ENCODE measurements at places on chromosomes 1 and 21. TPM values are rescaled to one million over a fixed set of nuclear protein-coding genes. Genes with fewer than 3 reads are reported as not detected.
A peak's percentile ranks its signal among the peaks of the same experiment; 100 is the strongest.

Gene H6PD
- total RNA-seq = 12.6 TPM

Gene RAB7B
- 0.19 TPM for total RNA-seq

Gene ACTN2
- not detected for total RNA-seq

Gene DISP1
- 3.7 TPM for total RNA-seq

Gene NEK2
- total RNA-seq = 75.1 TPM

Gene TSPEAR
- not detected for total RNA-seq

Gene SUSD4
- 0.03 TPM for total RNA-seq

Gene SIPA1L2
- 9.9 TPM for total RNA-seq

Gene PTCH2
- total RNA-seq = 1.5 TPM

Gene KCNH1
- 2.7 TPM for total RNA-seq

Gene WDR77
- total RNA-seq = 47.7 TPM

Gene MROH9
- total RNA-seq = not detected

Gene SELL
- total RNA-seq = not detected

Gene OPN3
- 60.6 TPM for total RNA-seq

GRCh38 chr1:116724765-116725375 is 29.4 kb upstream of the CD2 start:
- DNase-seq = peak; percentile 10

- DNase-seq = no peak
These were observed 72.4 kb upstream of the TRAPPC10 start for GRCh38 chr21:43939443-43940328.

GRCh38 chr1:5637171-5637570 is 355.1 kb downstream of the NPHP4 start:
- DNase-seq = peak; percentile 16

DNA sequence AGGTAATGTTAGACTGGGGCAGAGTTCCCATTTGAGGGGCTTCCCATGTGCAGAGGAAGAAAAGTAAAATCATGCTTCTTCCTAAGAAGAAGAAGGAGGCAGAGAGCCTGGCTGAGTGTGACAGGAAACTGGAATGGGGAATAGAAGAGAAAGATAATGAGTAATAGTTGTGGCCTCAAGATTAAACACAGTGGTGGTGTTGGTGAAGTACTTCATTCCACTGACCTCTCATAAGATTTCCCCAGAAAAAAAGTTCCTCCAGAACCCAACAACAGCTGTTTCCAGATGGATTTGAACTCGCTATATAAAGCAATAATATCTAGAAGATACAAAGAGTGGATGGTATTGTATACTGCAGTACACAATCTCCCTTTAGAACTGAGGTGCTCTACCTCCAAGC is 13.0 kb downstream of the RGS1 start:
- no peak for DNase-seq

DNA sequence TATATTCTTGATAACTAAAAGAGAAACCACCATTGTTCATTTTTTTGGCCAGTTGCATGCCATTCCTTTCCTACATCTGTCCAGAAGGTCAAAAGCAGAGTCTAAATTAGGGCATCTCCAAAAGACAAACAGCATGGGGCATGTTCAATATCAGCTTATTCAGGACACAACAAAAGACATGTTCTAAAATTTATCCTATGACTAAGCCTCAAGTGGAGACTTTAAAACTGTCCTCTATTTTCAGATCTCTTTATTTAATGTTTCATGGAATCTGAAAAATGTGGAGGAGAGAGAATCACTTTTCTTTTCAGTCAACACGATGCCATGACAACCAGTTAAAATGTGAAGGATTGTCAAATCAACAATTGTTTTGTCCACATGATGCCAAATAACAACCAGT is 303.4 kb upstream of the PRMT6 start:
- DNase-seq = no peak

- no peak for DNase-seq
These were observed 10.1 kb downstream of the GNB1 start for GRCh38 chr1:1880617-1881312.

DNA sequence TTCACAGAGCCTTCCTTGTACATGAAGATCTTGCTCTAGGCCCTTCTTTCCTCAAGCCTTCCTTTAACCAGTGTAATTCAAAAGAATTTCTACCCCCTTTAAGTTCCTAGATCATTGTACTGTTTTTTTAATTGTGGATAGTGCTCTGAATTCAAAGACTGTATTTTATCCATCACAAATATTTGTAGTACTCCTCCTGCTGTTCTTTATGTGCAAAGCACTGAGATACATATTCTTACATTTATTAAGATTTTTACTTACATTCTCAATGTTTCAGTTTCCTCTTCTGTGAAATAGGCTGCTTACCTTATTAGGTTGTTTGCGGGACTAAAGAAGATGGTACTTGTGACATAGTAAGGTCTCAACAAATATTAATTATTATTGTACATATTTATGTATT is 168.8 kb upstream of the PDE4B start:
- no peak for DNase-seq

DNA sequence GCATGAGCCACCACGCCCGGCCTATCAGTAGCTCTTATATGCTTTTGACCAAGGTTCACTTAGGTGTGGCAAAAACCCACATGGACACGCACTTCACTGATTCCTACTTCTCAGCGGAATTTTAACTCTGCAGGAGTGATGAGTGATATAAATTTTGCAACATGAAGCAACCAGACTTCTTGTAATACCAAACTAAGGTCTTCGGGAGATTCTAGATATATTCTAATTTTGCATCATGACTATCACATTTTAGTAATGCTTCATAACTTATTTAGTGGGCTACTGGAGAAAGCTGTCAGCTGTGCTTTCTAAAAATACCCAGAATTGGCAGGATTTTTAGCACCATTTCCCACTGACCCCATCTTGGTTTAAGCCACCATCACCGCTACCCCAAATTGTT is 27.8 kb downstream of the RHCE start:
- no peak for DNase-seq

- DNase-seq = peak; percentile 18
These were observed at the start of gene SLC6A9 for GRCh38 chr1:44031252-44032169. Gene SLC6A9 (minus strand): TSS chr1:44031462. CDS start chr1:44024277, 7,185 bp downstream.

GRCh38 chr1:33257207-33257771 is 997 bp downstream of the ZNF362 start:
- no peak for DNase-seq

DNA sequence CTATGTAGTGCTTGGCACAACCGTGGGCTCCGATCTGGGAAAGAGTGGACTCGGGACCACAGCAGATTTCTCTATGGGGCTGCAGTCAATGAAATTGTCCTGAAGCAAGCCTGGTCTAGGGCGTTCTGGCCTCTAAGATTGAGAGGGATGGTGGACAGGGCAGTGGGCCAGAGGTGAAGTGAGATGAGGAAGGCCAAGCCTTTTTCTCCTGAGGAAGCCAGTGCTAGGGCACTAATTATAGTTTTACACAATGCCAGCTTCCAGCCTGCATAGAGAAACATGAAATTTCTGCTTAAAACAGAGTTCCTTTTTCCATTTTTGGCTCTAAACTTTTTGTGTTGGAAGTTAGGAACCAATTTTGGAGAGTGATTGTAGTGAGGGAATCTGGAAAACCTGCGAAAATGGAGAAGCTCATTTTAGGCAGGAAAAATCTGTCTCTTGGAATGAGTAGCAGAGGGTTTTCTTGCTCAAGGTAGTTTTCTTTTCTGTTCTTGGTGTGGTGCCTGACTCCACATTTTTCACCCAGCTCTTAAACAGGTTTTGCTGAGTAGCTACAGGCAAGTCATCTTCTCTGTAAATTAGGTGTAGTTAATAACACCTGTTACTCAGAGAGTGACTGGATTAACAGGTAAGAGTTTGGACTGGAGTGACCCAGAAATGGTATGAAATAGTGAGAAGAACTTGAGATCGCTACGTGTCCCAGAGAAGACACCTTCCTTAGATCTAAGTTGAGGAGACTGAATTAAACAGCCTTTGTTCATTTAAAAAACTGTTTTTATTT is 22.1 kb downstream of the UCK2 start:
- no peak for DNase-seq

- no peak for DNase-seq
These were observed 7.0 kb downstream of the OLFML2B start for GRCh38 chr1:162016631-162017030.

GRCh38 chr21:29182691-29183092 is 52.2 kb downstream of the MAP3K7CL start:
- no peak for DNase-seq

GRCh38 chr1:20080441-20081352 is 10.7 kb downstream of the PLA2G5 start:
- peak; percentile 4 for DNase-seq

GRCh38 chr1:8218351-8219092 is 99.4 kb upstream of the SLC45A1 start:
- DNase-seq = no peak

GRCh38 chr1:245334827-245335490 is 180.2 kb downstream of the KIF26B start:
- DNase-seq = no peak

- no peak for DNase-seq
These were observed 5.7 kb downstream of the ECHDC2 start for GRCh38 chr1:52915855-52916220.

- no peak for DNase-seq
These were observed 38.3 kb upstream of the NRDC start for GRCh38 chr1:51916587-51917405.

GRCh38 chr1:192272732-192273131 is 44.1 kb upstream of the RGS21 start:
- no peak for DNase-seq

DNA sequence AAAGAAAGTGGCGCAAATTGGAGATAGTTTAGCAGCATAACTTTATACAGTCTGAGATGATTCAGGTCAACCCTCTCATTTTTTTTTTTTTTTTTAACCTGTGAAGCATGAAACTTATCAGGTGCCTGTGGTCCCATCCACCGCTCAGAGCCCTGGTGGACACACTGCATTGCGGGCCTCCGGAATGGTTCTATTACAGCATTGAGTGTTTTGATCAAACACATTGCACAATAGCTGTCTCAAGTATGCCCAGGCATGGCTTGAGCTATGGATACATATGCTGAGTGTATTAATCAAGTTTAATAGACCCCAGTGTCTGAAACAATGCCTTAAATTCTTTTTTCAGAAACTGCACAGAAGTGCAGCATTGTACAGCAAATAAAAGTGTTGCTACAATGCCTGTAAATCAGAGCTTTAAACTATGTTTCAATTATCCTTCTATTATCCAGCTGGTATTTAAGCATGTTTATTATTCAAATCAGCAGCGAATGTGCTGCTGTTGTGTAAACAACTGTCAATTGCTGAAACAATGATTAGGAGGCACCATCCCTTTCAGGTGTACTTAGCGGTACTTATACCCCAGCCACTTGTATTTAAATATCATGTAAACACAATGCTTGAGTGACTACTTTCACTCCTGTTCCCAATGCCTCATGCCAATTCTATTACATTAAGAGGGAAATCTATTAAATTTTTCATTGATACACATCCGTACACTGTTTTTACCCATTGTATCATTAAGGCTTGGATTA is 456.6 kb downstream of the RPS6KC1 start:
- no peak for DNase-seq

DNA sequence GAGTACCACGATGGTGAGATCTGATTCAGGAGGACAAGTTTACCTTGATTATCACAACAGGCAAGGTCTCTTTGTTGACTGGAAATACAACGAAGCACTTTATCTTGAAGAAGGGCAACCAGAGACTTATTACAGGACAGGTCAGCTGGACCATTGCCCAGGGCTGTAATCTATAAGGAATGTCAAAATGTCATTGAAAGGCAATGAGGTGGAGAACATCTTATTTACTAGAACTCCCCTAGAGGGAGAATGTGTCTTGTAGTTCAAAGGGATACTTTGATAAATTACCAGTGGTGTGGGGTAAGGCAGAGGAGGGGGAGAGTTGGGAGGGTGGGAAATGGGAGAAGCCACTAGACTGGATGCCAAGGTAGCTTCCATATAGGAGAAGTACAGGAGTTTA is 212.3 kb downstream of the NCAM2 start:
- no peak for DNase-seq

GRCh38 chr1:230188826-230189225 is 121.8 kb downstream of the GALNT2 start:
- no peak for DNase-seq

- DNase-seq = no peak
These were observed 387.3 kb downstream of the LMX1A start for GRCh38 chr1:164969253-164969652.

DNA sequence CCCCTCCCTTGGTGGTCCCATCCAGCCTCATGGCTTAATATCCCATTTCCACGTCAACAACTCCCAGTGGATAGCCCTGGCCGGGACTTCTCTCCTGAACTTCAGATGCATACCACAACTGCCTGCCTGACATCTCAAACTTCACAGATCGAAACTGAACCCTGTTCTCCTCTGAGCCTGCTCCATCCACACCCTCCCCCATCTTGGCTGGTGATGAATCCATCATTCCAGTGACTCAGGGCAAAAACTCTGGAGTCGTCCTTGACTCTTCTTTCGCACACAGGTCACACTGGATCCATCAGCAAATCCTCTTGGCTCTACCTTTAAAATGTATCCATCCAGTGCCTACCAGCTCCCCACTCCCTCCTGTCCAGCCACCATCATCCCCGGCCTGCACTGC is 3.9 kb downstream of the TAS1R2 start:
- DNase-seq = no peak

DNA sequence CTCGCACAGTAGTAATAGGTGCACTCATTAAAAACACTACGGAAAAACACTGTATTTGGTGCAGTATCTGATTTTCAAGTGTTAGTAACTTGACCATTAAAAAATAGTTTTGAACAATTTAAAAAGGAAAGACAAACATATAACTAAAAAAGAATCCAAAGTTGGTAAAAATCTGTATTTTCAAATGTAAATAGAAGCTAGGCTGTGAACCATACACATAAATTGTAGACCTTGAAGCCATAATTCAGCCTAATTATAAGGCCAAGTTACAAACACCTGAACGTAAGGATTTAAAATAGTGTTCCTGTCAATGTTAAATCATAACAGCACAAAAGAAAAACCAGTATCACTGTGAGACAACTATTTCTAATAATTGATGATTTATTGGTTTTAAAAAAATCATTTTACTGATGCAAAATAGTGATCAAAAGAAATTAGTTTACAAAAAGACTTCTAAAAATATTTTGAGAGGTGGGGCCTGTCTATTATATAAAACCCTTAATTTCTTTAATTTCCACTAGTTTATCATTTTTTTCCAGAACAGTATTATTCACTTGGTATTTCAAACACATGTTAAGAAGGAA is 4.5 kb downstream of the IRF2BP2 start:
- DNase-seq = no peak

GRCh38 chr1:37558411-37558810 is 1.7 kb downstream of the DNALI1 start:
- DNase-seq = no peak

GRCh38 chr1:17579951-17580939 is 40.7 kb downstream of the ARHGEF10L start:
- no peak for DNase-seq

Measured in SJSA1 (cell line).